ENCODE measurements at places on chromosomes 4 and X.

DNA sequence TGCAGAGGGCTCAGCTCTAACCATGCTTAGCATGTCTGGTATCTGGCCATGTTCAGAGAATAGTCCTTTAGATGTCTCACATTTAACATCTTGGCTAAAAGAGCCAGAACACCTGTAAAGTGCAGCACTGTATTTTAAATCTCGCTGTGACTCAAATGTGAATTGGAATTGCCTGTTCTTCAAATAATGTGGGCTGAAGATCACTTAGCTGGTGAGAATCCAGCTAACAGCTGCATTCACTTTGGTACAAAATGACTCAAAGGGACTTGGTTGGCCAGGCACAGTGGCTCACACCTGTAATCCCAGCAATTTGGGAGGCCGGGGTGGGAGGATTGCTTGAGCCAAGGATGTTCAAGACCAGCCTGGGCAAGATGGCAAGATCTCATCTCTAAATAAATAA lies 63.5 kb upstream of the PLAC8 start:
- DNase-seq = no peak

DNA sequence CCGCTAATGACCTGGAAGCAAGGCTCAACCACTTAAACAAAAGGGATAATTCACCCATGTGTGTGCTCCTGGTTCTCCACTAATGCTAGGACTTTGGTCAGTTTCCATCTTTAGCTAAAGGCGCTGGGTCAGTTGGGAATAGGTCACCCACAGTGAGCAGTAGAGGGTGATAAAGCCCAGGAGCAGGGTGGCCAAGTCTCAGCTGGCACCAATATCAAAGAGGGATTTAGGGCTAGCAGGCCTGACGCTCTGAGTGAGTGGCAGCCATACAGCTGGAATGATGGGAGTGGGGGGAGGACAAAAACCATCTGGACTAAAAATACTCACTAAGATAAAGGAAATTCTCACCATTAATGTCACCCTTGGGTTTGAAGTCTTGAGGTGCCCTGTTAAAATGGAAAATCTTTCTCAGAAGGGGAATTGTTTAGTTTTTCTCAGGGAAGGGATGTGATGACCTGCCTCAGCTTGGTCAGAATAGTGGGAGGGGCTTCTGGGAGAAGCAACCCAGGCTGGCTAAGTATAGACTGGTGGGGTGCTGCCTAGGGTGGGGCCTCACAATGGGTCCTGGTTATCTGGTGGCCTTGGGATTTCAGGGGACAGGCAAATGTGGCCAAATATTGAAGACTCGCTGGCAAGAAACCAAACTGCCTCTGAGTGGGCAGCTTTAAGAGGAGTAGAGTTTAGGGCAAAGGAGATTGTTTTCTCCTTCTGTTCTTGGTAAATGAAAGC lies 47.1 kb downstream of the TSC22D3 start:
- no peak for DNase-seq

- peak; percentile 75 for DNase-seq
These were observed at the start of the genes PQBP1 and TIMM17B for GRCh38 chrX:48897625-48898306. PQBP1 (plus strand) TSS chrX:48897930; CDS start chrX:48898510, 580 bp downstream. TIMM17B (minus strand) TSS chrX:48897768; CDS start chrX:48897749, 19 bp downstream.

GRCh38 chr4:88268913-88269312 lies 15.4 kb downstream of the PPM1K start:
- DNase-seq = no peak

GRCh38 chr4:7328913-7329638 lies 105.7 kb downstream of the PSAPL1 start:
- no peak for DNase-seq

DNA sequence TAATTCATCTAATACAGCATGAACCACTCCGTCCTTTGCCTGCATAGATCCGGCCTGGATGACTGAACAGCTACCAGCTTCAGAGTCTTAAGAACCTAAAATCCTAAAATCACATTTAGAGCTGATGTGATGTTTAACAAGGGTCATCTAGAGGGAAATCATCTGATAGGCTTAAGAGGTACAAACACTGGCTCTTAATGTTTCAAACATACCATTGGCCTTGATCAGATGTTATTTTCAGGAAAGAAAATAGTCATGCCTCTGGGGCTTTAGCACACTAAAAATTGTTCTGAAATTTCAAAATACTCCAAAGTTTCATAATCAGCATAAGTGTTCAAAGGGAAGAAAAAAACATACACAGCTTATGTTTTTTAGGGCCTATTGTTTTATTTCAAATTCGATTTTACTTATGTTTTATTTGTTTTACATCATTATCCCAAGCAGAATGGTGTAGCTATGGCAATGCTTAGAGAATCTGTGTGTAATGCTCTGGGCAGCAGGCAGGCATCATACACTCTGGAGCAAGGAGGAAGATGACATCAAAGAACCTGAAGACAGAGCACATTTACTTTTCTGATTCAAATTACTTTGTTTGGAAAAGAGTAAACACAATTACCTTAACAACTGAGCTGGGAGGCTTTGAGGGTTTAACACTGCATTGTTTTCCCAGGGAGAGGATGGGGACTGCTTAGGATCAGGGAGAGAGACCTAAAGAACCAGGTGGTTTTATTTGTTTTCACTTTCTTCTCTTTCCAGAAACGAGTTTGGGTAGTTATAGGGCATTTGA lies 25.3 kb upstream of the LEF1 start:
- DNase-seq = no peak

- no peak for DNase-seq
These were observed 36.0 kb upstream of the TTC29 start for GRCh38 chr4:146981651-146982050.

- DNase-seq = no peak
These were observed 201.0 kb downstream of the DCTD start for GRCh38 chr4:182716192-182716591.

- DNase-seq = peak; percentile 56
These were observed at the start of gene REPS2 for GRCh38 chrX:16946361-16946964. REPS2 (plus strand) TSS chrX:16946658; CDS start chrX:16946862, 204 bp downstream.

DNA sequence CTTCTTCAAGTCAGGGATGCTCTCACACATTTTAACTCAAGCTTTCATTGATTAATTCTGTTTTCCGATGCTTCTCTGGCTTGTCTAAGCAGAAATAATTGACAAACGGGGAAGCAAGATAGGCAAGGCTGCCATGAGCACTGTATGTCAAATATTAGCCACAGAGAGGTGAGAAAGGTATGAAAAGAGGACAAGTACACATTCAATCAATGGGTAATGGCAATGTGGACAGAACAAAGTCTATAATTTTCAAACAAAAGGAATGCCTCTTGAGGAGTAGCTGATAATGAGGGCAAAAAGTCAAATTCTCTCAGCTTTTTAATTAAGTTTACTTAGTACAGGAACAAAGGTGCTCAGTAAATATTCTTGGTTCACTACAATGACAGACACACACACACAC lies 19.6 kb downstream of the COX7B2 start:
- no peak for DNase-seq

GRCh38 chrX:87338510-87338909 lies 179.1 kb upstream of the KLHL4 start:
- DNase-seq = no peak

DNA sequence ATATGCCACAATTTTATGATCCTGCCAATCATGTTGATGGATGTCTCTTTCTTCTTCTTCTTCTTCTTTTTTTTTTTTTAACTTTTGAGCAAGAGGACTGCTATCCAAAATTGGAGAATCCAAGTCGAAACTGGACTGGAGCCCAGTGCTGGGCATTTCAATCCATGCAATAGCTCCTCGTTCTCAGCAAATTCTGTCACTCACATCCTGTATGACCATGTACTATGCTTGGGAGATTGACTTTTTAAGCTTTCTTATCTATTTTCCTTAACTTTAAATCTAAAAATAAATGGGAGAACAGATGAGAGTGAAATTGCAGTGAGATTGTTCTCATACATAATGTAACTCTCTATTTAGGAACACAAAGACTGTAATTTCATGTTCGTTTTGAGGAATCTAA lies 123.0 kb upstream of the PUDP start:
- no peak for DNase-seq

DNA sequence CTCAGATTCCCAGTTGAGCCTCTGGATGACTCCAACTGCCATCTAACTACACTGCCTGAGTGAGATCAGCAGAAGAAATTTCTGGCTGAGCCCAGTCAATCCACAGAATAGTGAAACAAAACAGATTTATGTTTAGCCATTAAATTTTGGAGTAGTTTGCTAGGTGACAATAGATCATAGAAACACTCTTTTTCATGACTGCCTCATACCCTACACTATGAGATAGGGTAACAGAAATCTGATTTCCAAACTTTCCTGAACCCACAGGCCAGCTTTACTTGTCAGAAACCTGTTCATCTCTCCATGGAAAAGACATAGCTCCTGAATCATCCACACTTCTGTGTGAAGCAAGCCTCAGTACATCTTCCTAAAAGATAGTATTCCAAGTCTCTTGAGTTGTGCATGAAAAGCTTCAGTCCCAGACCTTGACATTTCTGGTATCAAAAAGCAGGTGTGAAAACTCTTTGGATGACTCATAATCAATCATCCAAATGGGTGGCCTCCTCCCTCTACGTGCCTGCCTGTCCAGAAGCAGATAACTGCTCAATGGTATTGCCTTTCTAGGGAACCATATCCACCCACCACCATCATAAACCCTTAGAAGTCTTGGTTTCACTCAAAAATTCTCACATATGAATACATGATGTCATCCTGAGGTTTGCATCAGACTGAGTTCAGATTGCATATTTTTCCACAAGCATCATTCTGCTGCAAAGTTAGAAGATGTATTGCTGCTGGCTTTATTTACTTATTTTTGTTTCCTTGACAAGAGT lies 47.5 kb upstream of the RAP2C start:
- DNase-seq = no peak

GRCh38 chr4:7596918-7597606 lies 162.3 kb upstream of the PSAPL1 start:
- DNase-seq = no peak

DNA sequence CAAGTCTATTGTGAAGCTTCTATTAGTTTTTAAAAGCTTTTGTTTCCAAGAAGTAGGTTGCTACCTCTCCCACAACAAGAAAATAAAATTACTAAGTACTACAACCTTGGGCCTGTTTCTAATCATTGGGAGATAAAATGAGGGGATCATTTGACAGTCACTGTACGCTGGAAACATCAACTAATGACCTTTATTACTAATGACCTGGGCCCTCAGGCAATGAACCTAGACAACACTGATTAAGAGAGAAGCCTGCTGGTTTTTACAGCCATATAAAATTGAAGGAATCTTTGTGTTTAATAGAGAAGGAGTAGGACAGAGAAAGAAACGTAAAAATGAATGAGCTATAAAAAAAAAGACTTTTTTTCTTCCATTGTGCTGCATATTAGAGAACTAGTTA lies 1000.9 kb downstream of the STPG2 start:
- no peak for DNase-seq

- DNase-seq = no peak
These were observed 23.3 kb downstream of the TRIM2 start for GRCh38 chr4:153227469-153228075.

- DNase-seq = no peak
These were observed 116.6 kb downstream of the TMEM164 start for GRCh38 chrX:110119480-110119879.

DNA sequence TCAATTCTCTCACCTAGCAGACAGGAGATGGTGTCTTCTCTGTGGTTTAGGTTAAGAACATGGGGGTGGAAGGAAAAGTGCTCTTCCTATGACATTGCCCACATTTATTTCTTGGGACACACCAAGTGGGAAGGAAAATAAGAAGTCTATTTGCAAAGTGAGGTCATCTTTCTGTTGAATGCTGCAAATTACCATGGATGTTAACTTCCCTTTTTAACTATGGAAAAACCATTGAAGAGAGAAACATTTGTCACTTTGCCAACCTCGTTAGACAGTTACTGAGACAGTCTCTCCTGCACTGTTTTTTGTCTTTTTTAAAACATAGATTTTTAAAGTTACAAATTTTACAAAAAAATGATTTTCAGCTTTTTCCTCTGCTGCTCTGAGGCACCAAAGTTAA lies 72.8 kb upstream of the BEND4 start:
- no peak for DNase-seq

DNA sequence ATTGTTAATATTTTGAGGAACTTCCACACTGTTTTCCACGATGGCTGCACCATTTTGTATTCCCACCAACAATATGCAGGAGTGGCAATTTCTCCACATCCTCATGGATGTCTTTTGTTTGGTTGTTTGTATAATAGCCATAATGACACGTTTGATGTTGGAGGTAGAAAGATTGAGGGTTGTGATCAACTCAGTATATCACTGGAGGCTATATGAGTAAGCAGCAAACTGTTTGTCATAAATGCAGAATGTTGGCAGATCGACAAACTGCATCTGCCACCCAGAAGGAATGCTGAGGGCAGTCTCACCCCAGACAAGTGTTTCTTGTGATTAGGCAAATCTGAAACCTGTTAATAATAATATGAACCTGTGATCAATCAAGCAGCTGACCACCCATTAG lies 243.9 kb upstream of the WDFY3 start:
- no peak for DNase-seq

DNA sequence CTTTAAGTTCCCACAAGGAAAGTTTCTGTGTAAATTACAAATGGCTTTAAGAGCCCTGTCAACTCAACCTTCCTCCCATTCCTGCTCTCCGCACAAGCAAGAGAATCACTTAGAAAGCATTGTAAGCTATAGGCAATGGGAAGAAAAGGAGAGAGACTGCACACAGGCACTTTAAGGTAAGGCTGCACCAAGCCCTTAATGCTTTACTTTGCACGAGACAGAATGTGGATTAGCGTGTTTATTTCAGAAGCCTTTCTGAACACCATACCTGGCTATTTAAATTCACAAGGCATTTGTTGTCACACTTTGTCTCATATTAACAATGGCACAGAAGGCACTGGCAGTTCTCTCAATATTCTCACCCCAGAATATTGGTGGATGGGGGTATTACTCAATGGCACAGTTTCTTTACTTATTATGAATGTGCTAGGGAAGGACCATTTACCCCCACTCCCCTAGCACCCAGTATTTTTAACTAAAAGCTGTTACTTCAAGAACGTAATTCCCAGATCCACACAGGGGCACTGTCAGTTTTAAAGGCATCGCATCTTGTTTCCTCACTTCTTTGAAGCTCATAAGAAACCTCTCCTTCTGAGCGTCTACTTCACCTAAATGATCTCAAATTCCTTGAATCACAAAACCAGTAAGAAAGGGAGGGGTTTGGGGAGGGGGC lies 150.0 kb downstream of the MAML3 start:
- DNase-seq = no peak

GRCh38 chr4:10703156-10703555 lies 18.6 kb upstream of the CLNK start:
- no peak for DNase-seq

DNA sequence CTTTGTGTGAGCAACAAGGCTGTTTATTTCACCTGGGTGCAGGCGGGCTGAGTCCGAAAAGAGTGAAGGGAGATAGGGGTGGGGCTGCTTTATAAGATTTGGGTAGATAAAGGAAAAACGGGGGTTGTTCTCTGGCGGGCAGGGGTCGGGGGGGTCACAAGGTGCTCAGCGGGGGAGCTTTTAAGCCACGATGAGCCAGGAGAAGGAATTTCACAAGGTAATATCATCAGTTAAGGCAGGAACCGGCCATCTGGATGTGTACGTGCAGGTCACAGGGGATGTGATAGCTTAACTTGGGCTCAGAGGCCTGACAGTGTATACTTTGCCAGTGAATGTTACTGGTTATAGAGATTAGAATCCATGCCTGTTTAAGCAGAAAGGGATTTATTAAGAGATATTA lies 19.7 kb upstream of the SPCS3 start:
- no peak for DNase-seq
